Kidney epithelial cell (primary cell): ENCODE measurements at places on chromosomes 3 and 15. TPM values are rescaled to one million over a fixed set of nuclear protein-coding genes. Genes with fewer than 3 reads are reported as not detected.

Gene CHAC1
- 84.4 and 86.3 TPM in 2 replicates for total RNA-seq

Gene ZMYND10
- 1.7 TPM in 1 of 2 replicates, not detected in the other for total RNA-seq

Gene KCNAB1
- not detected in 2 replicates for total RNA-seq

Gene OSTN
- total RNA-seq, result 0.04 TPM in 1 of 2 replicates, not detected in the other

- DNase-seq, result no peak
Measured at GRCh38 chr3:127177226-127177625, 15.7 kb upstream of the PRR23E start.

- no peak for DNase-seq
Measured at GRCh38 chr3:177060492-177060891, 136.8 kb downstream of the TBL1XR1 start.

DNA sequence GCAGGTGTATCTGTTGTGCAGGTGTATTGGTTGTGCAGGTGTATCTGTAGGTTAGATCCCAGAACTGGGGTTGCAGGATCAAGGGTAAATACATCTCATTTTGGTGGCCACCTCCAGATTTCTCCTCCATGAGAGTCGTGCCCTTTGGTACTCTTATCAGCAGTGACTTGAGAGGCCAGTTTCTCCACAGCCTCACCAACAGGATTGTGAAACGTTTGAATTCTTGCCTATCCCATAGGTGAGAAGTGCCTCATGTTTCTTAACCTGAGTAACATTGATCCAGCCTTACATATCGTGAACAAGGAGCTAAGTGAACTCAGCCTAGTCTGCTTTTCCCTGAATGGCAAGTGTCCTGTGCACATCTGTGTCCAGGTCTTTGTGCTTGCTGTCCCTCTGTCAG, 55.4 kb downstream of the CMTM8 start:
- no peak for DNase-seq

GRCh38 chr3:88779482-88779881, 327.9 kb upstream of the EPHA3 start:
- DNase-seq, result no peak

- no peak for DNase-seq
Measured at GRCh38 chr3:40725031-40725430, 200.3 kb downstream of the ZNF621 start.

- no peak for DNase-seq
Measured at GRCh38 chr15:71812966-71813722, 2.8 kb downstream of the NR2E3 start.

DNA sequence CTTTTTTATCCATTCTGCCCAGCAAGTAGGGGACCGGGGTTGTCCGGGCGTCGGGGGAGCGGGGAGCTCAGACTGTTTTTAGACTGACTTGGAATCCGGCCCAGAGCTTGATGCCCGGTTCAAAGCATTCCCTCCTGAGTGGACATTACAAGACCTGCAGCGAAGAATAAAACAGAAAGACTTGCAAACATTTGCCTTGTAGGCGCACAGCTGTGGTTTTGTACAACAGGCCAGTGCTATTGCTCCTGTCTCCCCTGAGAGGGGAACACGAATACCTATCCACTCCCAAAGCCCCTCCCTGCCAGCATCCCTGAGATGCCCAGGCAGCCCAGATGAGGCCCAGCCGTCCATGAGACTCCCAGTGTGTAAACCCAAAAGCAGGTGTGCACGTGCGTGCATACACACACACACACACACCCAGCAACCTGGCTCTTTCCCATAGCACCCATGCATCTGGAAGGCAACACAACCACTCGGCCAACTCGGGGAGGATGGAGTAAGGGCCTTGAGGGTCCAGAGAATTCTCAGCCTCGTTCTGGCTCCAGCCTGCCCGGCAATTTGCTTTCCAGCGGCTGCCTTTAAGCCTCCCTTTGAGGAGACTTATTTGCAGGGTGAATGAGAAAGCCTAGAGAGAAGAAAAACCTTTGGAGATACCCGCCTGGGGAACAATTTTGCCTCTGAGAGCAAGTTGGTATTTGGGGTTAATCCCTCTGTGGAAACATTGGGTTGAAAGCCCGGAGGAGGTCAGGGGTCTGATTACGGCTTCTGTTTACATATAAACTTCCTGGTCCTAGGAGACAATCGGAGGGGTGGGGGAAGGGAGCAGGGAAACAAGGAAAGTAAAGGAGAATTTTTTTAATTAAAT, 161.0 kb upstream of the HES1 start:
- DNase-seq, result no peak

GRCh38 chr3:42702982-42703694, 540 bp upstream of the HHATL start:
- no peak for DNase-seq

- peak; percentile 92 for DNase-seq
Measured at GRCh38 chr3:143480344-143480743, 360.8 kb downstream of the CHST2 start.

Gene CHRFAM7A
- total RNA-seq, result 1.1 and 8.5 TPM in 2 replicates

Gene NTRK3
- 0.34 TPM in 1 of 2 replicates, not detected in the other for total RNA-seq

- DNase-seq, result no peak
Measured at GRCh38 chr3:55526332-55527030, 39.4 kb upstream of the WNT5A start.

GRCh38 chr3:64888840-64889392, 201.1 kb upstream of the ADAMTS9 start:
- DNase-seq, result no peak

GRCh38 chr3:100334488-100335351, at the start of gene NIT2:
Gene NIT2, plus strand, starts transcription at chr3:100334757. Its CDS starts 35 bp downstream, at chr3:100334792.
- peak; percentile 41 for DNase-seq

GRCh38 chr3:149282836-149283235, 50.6 kb downstream of the TM4SF18 start:
- DNase-seq, result no peak
